ENCODE measurements at places on chromosomes 3 and 15.
A peak's percentile ranks its signal among the peaks of the same experiment; 100 is the strongest.

DNA sequence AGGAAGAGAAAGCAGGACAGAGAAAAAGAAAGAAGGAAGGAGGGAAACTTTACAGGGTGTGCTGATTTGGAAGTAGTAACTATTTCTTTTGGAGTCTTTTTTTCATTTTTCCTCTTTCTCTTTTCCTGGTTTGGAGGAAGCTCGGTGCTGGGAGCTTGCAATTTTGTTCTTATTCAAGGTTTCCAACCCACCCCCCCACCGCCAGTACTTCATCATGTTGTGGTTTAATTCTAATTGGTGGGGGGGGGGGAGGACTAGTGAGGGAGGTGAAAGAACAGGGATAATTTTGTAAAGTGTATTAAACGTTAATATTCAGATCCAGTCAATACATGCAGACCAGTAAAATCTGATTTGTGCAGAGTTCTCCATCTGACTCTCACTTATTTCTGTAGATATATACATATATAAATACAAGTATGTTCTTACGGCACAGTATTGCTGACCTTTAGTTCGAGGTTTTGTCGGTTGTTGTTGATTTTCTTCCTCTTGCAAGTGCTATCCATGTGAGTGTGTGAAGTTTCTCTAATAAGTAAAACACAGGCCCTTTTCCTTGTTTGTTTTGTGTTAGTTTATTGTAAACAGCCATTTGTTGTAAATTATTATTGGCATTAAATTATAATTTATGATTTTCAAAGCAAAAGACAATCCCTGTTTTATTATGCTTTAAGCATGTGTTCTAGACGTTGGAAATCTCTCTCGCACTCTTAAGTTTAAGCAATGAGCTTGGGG is 9.3 kb downstream of the NR2F2 start:
- DNase-seq = no peak

GRCh38 chr3:4984511-4984864 is 5.3 kb downstream of the BHLHE40 start:
- DNase-seq = no peak

DNA sequence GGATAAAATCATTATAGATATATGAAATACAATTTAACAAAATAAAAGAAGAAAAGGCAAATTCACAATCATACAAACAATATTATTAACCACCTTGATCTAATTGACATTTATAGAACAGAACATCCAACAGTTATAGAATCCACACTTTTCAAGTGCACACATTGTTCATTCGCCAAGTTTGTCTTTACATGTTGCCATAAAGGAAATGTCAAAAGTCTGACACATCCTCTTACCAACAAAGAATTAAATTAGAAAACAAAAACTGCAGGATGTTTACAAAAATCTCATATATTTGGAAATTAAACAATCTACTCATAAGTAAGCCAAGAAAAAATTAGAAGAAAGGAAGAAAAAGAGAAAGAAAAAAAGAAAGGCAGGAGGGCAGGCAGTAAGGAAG is 909.2 kb upstream of the EPHA6 start:
- DNase-seq = no peak

DNA sequence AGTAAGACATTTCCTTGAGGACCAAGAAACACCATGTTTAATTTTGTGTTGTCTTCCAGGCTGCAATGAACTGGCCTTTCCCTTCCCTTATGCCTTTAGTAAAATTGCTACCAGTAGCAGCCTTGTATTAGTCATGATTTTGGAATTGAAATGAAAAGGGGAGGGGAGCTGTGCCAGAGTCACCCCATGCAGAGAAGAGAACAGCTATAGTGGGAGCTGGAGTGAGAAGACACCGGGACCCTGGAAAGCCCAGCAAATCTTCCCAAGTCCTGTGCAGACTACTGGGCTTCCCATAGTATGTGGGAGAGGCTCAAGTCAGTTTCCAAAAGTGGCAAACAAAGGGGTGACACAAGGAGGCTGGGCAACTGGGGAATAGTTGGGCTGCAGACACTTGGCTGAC is 178.5 kb downstream of the NR1D2 start:
- DNase-seq = peak; percentile 42

DNA sequence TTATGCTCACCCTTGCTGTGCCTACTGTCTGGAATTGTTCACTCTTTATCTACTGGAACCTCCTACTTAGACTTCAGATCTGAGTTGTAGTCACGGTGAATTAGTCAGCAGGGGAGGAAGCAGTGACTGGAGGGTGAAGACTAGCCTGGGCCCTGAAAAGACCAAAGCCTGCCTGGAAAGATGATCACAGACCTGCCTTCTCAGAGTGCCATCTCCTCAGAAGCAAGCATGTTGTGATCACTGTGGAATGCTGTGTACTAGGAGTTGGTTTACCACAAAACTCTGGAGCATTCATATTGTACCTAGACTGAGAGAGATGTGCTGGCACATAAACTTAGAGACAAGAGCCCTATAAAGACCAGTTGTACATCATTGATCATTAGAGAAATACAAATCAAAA is 100.7 kb upstream of the SCN10A start:
- peak; percentile 79 for DNase-seq

DNA sequence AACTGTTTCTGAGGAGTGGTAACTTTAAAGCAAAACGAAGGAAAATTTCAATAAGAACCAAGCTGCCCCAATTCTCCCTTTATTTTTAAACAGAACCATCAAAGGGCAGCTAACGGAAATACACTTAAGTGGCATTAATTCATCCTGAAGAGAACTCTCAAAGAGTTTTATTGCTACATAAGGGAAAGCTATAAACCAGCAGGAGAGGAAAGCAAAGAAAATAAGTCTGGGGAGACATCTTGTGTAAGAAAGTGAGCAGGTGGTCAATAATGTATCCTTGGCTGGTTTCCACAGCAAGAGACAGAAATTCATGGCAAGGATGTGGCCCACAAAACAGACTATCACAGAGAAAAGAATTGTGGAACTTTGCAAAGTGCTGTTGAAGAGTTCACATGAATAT is 40.0 kb upstream of the CMSS1 start:
- no peak for DNase-seq

GRCh38 chr3:153291059-153291685 is 129.1 kb downstream of the RAP2B start:
- DNase-seq = peak; percentile 29

GRCh38 chr3:40099871-40100270 is 209.6 kb upstream of the EIF1B start:
- DNase-seq = no peak

GRCh38 chr15:83626171-83626802 is 27.6 kb upstream of the ADAMTSL3 start:
- DNase-seq = peak; percentile 21

DNA sequence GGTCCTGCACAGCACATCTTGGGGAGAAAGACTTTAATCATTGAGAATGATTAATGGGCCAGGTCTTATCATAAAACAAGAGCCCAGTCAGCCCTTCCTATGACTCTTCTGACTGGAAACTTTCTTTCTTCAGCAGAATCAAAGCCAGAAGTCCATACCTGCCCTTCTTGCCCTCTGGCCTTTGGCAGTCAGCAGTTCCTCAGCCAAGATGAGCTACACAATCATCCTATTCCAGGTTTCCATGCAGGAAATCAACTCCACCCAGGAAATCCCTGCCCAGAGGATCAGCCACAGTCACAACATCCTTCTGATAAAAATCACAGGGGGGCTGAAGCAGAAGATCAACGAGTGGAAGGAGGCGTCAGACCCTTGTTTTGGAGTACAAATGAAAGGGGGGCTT is 26.9 kb downstream of the ZNF589 start:
- DNase-seq = no peak

DNA sequence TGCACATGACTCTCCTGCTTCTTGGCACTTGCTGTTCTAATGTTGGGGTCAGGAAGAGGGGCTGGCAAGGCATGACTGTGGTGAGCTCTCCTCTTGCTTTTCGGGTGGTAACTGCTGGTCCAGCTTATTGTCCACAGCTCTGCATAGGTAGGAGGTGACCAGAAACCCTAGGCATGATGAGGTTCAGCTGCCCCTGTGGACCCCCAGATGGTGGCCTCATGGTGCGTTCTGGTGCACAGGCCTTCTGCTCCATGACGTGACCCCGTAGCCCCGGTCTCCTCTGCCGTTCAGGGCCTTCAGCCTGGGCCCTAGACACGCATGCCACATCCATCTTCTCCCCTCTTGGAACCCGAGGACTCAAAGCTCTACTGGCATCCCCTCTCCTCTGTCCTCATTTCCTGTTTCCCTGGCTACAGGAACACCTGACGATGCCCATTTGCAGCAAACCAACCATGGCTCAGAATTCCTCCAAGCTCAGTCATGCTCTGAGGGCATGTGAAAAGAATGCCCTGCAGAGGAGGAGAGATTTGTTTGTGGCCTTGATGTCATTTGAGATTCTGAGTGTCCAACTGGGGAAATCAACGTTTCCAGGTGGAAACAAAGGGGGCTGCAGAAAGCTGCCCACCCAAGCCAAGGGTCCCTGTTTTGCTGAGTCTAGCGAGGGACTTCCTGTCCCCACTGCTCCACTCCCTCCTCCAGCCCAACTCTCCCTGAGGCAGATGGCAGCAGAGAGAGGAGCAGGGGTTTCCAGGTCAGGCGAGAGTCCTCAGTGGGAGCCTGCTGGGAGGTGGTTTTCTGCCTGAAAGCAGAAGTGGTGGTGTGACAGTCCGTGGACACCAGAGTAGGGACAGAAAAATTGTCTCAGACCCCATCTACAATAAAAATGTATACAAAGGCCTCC is 198.7 kb upstream of the LYSMD4 start:
- no peak for DNase-seq

DNA sequence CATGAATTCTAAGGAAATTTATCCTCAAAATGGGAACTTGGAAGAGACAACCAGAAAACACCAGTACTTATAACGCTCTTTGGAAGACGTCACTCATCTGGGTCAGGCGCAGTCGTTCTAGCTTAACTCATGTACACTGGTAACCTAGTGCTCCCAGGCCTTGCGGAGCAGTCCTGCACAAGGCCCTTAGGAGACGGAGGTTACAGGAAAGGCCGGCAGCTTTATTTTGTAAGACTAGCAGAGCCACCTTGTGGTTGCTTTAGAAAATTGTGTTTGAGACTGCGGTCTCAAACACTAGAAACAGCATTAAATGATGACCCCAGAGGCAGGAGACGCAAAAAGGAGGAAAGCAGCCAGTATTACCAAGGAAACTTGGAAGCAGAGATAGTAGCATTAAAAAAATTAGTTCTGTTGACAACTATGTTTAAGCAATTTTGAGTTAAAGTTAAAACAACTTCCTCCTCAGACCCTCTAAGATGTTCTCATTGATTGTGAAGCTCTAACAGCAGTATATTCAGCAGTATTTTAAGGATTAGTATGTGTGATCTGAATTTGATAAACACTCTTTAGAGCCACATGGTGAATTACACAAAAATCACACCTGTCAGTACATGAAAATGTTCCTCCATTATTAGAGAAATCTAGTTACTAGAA is 141.9 kb upstream of the C2CD4B start:
- peak; percentile 90 for DNase-seq

GRCh38 chr3:34107669-34108068 is 309.2 kb downstream of the PDCD6IP start:
- no peak for DNase-seq

DNA sequence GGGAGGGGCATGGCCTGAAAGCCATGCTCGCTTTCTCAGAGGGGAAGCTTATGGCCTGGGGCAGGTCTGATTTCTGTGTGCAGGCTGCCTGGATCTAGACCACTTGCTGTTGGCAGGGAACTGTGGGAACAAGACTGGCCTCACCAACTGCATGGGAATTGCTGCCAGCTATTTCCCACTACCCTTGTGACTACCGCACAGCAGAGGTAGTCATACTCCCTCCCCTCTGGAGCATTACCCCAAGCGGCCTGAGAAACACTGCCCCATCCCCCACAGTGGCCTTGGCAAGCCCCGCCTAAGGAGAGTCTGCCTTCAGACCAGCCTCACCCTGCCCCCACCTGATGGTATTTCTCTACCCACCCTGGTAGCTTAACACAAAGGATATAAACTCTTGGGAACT is 199.4 kb upstream of the CADM2 start:
- no peak for DNase-seq

DNA sequence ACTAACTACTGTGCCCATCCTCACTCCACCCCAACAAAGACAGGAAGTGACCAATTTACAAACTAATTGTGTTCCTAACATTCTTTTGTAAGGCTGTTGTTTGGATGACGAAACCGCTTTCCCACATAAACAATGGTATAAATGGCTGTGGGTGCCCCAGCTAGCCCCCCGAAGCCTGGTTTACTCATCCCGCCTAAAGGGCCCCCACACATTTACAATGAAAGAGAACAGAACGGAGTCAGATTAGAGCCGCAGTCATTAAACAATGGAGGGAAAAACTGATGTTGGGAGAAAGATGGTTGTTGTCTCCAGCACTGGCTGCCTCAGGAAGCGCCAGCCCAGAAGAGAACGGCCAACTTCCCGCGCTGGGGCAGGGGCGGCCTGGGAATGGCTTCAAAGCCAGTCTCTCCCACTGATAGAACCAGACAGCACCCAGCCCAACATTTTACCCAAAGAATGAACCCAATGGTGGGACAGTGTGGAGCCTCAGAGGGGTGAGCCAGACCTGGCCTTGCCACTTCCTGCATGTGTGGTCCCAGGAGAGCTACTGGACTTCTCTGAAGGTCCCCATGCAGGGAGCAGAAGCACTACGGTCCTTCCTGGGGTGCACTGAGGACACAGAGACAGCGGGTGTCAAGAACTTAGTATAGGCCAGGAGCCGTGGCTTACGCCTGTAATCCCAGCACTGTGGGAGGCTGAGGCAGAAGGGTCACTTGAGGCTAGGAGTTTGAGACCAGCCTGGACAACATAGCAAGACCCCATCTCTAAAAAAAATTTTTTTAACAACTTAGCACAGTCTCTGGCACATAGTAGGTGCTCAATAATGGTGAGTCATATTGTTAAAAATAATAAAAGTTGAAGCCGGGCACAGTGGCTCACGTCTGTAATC is 75.8 kb upstream of the GATA2 start:
- DNase-seq = no peak

Data from urothelium cell line (cell line).